ENCODE measurements at places on chromosomes 5 and 9.

DNA sequence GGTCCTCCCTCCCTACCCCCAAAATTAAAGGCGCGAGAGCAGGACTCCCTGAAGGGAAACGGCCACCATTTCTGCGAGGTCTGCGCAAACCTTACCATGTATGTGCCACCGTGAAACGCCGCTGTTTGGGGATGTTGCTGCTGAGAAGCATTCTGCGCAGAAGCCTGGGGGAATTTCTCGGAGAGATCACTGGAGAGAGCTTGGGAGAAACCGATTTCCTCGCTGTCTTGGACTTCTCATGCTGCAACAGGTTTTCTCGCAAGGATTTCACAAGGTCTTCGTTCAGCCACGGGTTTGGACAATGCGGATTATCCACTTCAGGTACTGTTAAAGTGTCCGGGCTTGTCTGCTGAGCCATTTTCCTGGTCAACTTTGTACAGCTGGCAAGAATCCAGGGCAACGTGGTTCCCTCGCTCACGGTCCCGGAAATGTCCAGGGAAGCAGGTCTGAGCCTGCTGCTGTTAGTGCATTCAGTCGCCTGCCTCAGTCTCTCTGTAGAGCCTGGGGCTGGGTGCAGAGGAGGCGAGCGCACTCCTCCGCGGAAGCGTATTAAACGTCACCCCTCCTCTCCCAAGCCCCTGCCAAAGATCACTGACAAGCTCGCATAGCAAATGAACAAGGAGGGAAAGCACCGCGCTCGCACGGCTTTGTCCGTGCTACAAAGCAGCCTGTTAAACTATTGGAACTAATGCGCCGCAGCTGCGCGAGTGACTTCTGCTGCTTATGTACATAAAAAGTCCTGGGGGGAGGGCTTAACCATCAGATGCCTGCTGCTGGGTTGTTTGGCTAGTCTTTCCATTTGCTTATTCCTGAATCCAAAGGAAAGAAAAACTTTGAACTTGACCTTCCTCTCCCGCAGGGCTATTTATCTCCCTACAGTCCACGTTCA lies 125.1 kb downstream of the PDE4D start:
- peak; percentile 46 for DNase-seq

GRCh38 chr5:758698-759053 lies 25.9 kb downstream of the ZDHHC11B start:
- DNase-seq, result no peak

DNA sequence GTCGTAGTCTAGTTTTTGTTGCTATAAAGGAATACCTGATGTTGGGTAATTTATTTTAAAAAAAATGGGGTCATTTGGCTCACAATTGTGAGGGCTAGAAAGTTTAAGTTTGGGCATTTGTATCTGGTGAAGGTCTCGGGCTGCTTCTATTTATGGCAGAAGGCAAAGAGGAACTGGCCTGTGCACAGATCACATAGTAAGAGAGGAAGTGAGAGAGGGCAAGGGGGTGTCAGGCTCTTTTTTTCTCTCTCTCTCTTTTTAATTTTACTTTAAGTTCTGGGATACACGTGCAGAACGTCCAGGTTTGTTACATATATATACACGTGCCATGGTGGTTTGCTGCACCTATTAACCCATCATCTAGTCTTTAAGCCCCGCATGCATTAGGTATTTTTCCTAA lies 453.3 kb downstream of the DIRAS2 start:
- DNase-seq, result peak; percentile 17

- DNase-seq, result peak; percentile 48
Observed at GRCh38 chr9:34989946-34990635, 546 bp downstream of the DNAJB5 start.

- no peak for DNase-seq
Observed at GRCh38 chr5:133289686-133290367, 238.0 kb downstream of the HSPA4 start.

DNA sequence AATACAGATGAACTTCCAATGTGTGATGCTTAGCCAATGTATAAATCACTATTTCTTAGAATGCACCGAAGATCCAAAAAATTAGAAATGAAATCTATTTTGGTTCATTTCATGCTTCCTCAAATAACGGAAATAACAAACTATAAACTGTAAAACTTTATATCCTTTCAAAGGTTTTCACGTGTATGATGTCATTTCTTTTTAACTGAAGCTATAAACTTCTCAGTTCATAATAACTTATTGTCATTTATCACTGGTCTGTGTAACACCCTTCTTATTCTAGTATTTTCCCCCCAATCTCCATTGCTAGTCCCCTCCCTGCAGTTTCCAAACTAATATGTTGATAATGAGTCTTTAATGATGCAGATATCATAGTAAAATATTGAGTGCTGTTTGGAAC lies 36.4 kb downstream of the DMRT2 start:
- no peak for DNase-seq

GRCh38 chr5:172443441-172444109 lies 10.8 kb downstream of the SH3PXD2B start:
- DNase-seq, result peak; percentile 42

DNA sequence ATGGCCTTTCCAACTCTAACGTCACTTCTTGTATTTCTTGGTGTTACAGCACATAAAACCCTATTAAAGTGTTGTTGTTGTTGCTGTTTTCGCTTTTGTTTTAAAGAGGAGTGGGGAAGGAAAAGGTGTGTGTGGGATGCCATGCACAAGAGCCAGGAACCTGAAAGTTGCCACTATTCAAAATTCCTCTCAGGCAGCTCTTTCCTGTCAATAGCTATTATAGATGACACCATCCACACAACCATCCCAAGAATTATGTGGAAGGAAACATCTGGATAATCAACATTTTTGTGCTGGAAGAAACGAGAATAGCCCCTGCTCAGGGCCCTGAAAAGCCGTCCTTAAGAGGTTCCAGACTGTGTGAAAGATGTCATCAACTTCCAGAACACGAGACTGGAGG lies 79.3 kb downstream of the SHB start:
- DNase-seq, result no peak

GRCh38 chr5:113273948-113274347 lies 160.8 kb downstream of the TSSK1B start:
- DNase-seq, result no peak

- DNase-seq, result no peak
Observed at GRCh38 chr5:149475777-149476176, 75.5 kb downstream of the CSNK1A1 start.

DNA sequence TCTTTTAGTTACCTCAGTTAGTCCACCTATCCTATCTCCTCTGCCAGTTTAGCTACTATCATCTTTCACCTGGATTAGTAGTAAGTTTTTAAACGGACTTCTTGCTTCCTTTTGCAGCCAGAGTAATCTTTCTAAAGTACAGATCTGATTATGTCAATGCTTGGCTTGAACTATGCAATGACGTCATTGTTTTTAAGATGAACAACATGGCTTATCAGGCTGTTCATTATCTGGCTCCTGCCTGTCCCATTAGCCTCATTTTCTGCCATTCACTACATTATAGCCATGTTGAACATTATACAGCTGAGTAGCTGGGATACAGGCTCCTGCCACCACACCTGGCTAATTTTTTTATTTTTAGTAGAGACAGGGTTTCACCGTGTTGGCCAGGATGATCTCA lies 98.7 kb downstream of the RANBP17 start:
- no peak for DNase-seq

GRCh38 chr5:139951983-139952382 lies 91.1 kb downstream of the NRG2 start:
- no peak for DNase-seq

DNA sequence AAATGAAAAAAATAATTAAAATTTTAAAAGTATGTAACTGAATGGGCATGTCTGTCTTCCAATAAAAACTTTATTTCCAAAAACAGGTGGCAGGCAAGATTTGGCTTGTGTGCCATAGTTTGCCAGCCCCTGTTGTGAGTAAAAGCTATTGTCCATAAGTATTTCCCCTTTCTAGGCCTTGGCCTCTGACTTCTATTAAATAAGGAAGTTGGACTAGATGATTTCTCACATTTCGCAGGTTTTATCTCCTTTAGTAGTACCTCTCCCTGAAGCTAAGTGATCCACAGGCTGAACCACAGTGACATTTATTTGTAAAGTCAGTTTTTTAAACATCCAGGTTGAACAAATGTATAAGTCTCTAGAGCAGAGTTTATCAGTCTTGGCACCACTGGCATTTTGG lies 41.3 kb downstream of the RECK start:
- no peak for DNase-seq

DNA sequence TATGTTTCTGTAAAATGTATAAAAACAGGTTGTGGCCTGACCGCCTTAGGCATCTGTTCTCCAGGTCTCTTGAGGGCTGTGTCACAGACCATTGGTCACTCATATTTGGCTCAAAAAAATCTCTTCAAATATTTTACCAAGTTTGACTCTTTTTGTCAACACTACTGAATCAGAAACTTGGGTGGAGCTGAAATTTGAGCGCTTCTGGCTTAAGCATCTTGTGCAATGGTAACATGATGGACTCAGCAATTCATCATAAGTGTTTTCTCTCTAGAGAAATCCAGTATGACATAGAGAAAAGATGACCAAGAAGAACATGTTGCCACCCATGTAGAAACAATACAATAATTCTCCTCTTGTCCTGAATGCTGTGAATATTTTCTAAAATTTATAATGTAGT lies 387.9 kb downstream of the MAT2B start:
- DNase-seq, result no peak

GRCh38 chr5:61612431-61612830 lies 280.4 kb downstream of the ZSWIM6 start:
- no peak for DNase-seq

- DNase-seq, result no peak
Observed at GRCh38 chr5:98443881-98444280, 329.6 kb upstream of the RGMB start.

GRCh38 chr5:61965069-61965468 lies 340.9 kb upstream of the KIF2A start:
- DNase-seq, result no peak

DNA sequence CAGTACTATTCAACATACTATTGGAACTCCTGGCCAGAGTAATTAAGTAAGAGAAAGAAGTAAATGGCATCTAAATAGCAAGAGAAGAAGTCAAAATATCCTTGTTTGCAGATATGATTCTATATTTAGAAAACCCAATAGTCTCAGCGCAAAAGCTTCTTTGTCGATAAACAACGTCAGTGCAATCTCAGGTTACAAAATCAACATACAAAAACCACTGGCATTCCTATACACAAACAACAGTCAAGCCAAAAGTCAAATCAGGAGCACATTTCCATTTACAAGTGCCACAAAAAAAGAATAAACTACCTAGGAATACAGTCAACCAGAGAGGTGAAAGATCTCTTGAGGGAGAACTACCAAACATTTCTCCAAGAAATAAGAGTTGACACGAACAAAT lies 1901.9 kb upstream of the ACO1 start:
- DNase-seq, result no peak

DNA sequence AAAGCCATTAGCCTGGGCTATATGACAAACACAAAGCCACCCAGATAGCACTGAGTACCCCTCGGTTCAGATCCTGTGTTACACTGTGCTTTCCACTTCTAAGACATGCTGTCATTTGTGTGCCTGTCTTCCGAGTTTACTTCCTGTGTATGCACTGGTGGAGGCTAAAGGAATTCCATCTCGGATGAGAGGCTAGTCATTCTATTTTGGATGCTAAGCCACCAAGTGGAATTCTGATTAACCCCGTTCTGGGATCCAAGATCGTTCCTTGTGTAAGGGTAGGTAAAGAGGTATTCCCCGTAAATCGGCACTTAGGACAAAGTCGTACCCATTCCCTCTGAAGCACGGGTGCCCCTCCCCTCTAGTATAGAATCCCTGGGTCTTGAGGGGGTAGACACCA lies 8.7 kb downstream of the PROP1 start:
- DNase-seq, result no peak

DNA sequence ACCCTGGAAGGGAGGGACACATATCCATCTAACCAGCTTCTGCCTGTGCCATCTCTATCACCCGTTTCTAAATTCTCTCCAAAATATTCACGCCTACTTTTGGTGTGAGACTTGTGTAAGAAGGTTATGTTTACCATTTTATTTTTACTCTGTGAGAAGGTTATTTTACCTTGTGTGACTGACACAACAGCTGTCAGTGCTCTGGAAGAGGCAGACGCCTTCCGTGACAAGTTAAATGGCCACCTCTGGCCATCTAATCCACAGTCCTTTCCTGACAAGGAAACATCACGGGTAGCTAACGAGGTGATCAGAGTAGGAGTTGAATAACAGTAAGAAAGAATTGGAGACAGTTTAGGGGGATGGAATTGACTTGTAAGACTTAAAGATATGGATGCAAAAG lies 443.8 kb upstream of the PIK3R1 start:
- DNase-seq, result no peak

All from CD4-positive, alpha-beta T cell treated with Interleukin-1 beta for 1 hour (primary cell).